ENCODE measurements at places on chromosomes 6 and 20. TPM values are rescaled to one million over a fixed set of nuclear protein-coding genes. Genes with fewer than 3 reads are reported as not detected.

The TAGAP gene
- 2.9 TPM for total RNA-seq

The MAFB gene
- 148 TPM for total RNA-seq

The JPH2 gene
- 16.2 TPM for total RNA-seq

The RAB44 gene
- 0.29 TPM for total RNA-seq

The DTD1 gene
- total RNA-seq: 34.6 TPM

The ETV7 gene
- total RNA-seq: 0.80 TPM

DNA sequence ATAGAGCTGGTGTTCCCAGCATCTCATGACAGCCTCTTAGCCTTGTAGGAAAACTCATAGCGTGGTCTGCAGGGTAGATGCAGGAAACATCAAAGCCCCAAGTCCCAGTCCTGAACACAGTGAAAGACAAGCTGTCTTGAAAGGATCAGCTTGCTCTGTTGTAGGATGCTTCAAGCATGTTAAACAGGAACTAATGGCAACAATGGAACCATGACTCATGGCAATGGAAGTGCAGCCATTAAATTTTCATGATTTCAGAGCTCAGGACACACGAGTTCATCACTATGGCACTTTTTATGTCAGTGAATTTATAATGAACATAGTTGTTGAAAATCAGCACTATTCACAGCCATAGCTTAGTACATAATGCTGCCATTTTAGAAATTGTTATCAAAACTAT is 367.7 kb downstream of the KIF16B start:
- no peak overlapping the region for H3K4me3 ChIP-seq
- no peak for DNase-seq
- no peaks in the 10 kb centered on the region for H3K27me3 ChIP-seq
- no peaks in the 10 kb centered on the region for H3K4me1 ChIP-seq
- no peak overlapping the region for H3K27ac ChIP-seq

GRCh38 chr6:35178932-35179832 is 34.6 kb upstream of the SCUBE3 start:
- DNase-seq: no peak
- no peaks in the 10 kb centered on the region for H3K36me3 ChIP-seq
- no peak overlapping the region for H3K27ac ChIP-seq

GRCh38 chr6:79719248-79719960 is 88.3 kb downstream of the SH3BGRL2 start:
- H3K4me3 ChIP-seq: no peak overlapping the region
- no peak for DNase-seq
- H3K27me3 ChIP-seq: no peaks in the 10 kb centered on the region

GRCh38 chr20:50282592-50283241 is 92.1 kb downstream of the CEBPB start:
- H3K27me3 ChIP-seq: no peaks in the 10 kb centered on the region
- H3K36me3 ChIP-seq: no peaks in the 10 kb centered on the region
- peaks cover 20% of the 10 kb centered on the region for H3K4me1 ChIP-seq
- no peak overlapping the region for H3K4me3 ChIP-seq
- no peak for DNase-seq

DNA sequence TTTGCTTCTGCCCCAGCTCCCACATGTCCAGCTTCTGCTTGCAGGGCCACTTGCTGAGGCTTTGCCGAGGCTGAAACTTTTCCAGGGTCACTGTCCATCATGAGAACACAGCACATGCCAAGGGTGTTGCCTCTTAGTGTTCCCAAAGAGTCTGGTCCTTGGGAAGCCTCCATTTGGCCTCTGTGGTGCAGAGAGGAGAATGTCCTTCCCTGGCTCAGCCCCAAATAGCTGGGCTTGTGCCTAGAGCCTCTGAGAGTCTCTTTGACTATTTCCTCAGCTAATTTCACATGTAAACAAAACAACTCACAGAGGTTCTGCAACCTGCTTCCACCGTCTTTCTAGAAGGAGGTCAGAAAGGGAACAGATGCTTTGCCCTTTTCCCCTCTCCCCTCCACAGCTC is 40.4 kb upstream of the RAB23 start:
- DNase-seq: peak; percentile 19
- H3K4me3 ChIP-seq: no peak overlapping the region
- no peaks in the 10 kb centered on the region for H3K27me3 ChIP-seq
- H3K36me3 ChIP-seq: no peaks in the 10 kb centered on the region
- H3K27ac ChIP-seq: no peak overlapping the region
- no peaks in the 10 kb centered on the region for H3K4me1 ChIP-seq

DNA sequence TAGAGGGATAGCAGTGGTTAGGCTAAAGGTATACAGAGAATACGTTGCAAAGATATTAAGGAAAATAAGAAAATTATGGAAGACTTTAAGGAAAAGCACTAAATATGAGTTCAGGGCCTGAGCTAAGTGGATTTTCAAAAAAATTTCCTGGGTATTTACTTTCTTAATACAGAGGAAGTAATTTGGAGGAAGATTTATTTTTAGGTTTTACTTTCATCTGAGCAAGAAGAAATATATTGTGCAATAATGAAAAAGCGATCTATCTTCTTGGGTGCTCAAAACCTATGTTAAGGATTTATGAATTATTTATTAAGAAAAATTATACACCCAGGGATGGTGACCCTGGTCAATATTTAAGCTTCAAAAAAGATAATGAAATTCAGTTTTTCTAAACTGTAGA is 224.7 kb downstream of the PLCB1 start:
- H3K27me3 ChIP-seq: no peaks in the 10 kb centered on the region
- no peaks in the 10 kb centered on the region for H3K36me3 ChIP-seq
- H3K4me1 ChIP-seq: no peaks in the 10 kb centered on the region
- DNase-seq: no peak
- H3K4me3 ChIP-seq: no peak overlapping the region

GRCh38 chr20:64239449-64240242 is 15.9 kb upstream of the PCMTD2 start:
- no peak overlapping the region for H3K27ac ChIP-seq
- no peak overlapping the region for H3K4me3 ChIP-seq
- no peak for DNase-seq
- H3K36me3 ChIP-seq: no peaks in the 10 kb centered on the region

DNA sequence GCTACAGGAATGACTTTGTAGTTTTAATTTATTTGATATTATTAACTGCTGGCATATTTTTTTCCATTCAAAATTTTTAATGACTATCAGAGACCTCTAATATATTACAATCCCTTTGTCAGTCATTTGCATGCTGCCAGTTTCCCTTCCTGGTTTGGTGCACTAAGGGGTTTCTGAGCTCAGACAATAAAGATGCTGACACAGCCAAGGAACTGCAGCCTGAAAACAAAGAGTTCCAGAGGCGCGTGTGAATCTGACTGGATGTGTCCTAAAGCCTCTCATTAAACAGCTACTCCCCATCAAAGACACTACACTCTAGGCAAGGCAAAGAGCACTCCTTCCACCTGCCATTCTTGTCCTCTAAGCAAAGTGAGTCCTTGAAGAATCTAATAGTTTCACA is 116.8 kb upstream of the DST start:
- no peak overlapping the region for H3K4me3 ChIP-seq
- no peak overlapping the region for H3K27ac ChIP-seq
- DNase-seq: no peak
- no peaks in the 10 kb centered on the region for H3K27me3 ChIP-seq
- no peaks in the 10 kb centered on the region for H3K4me1 ChIP-seq

GRCh38 chr20:21656308-21657067 is 49.0 kb upstream of the PAX1 start:
- no peak overlapping the region for H3K4me3 ChIP-seq
- no peaks in the 10 kb centered on the region for H3K36me3 ChIP-seq
- H3K27ac ChIP-seq: no peak overlapping the region
- no peak for DNase-seq
- no peaks in the 10 kb centered on the region for H3K4me1 ChIP-seq
- H3K27me3 ChIP-seq: no peaks in the 10 kb centered on the region

DNA sequence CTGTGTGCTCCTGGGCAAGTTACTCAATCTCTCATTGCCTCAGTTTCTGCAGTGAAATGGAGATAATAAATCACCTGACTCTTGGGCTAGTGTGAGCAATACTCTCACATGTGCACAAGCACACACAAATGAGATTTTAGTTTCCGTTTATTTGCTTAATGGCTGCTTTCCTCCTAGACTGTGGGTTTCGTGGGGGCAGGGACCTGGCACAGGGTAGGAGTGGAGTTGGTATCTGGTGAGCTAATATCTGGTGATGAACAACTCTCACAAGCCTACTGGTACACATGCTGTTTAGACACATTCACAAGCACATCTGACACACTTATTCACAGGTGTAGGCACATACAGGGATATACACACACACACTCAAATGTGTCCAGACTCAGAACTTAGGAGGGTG is 73.8 kb downstream of the TOX2 start:
- no peak overlapping the region for H3K4me3 ChIP-seq
- DNase-seq: no peak
- no peaks in the 10 kb centered on the region for H3K4me1 ChIP-seq

DNA sequence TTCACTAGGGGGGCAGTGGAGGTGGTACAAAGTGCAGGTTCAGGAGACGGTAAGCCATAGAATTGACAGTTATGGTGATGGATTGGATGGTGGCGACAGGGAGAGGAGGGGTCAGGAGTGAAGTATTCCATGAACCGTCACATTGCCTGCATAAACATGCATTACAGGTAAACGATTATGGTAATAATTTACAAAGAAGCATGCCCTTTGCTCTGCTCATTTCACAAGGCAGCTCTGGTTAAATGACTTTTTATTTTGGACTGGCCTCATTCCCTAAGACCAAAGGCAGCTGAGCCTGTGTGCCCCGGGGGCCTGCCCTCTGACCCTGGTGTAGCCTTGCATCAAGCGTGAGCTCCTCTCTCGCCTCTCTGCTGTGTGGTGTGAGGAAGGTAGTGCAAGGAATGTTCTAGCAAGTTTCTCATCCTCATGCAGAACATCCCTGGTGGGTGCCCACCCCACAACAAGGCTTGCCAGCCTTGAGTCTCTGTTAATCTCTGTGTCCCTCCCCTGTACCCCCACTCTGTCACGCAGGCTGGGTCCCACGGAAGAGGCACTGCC is 59.0 kb downstream of the PPP1R14C start:
- H3K4me3 ChIP-seq: no peak overlapping the region
- H3K36me3 ChIP-seq: no peaks in the 10 kb centered on the region
- H3K27me3 ChIP-seq: no peaks in the 10 kb centered on the region
- no peak for DNase-seq

- H3K27ac ChIP-seq: peak overlapping the region; percentile 83
- no peaks in the 10 kb centered on the region for H3K4me1 ChIP-seq
- no peaks in the 10 kb centered on the region for H3K27me3 ChIP-seq
- no peaks in the 10 kb centered on the region for H3K36me3 ChIP-seq
- DNase-seq: no peak
These were observed 55.2 kb upstream of the RREB1 start for GRCh38 chr6:7052443-7053011.

Measured in breast epithelium (tissue), 4 donors.